ENCODE measurements at places on chromosomes 5 and 9.
A peak's percentile ranks its signal among the peaks of the same experiment; 100 is the strongest.

- no peak for DNase-seq
These were observed 184.8 kb upstream of the TBCA start for GRCh38 chr5:77960863-77961396.

DNA sequence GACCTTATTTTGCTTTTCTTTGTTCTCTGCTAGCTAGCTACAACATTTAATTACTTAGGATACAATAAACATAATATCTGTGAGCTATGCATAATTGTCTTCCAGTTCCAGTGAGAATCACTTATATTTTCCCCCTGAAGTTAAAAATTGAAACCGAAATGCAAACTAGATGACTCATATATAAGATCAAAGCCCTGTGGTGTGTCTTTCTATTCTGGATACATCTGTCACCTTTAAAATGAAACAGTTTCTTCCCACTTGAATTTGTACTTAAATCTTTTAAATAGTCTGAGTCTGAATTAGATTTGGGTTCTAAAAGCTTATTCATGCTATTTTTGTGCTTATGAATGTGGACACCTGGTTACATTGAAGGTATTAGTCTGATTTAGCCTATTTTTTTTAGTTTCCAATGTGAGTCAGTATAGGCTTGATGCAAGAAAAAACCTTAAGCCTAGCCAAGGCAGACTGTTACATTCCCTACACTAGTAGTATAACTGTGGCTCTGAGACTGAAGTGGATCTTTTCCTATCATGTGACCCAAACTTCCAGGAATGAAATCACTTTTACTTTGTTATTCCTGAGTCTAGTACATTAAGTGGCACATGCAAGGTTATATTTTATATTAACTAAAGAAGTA lies 703.5 kb upstream of the RGMB start:
- no peak for DNase-seq

- peak; percentile 56 for DNase-seq
These were observed 248.6 kb upstream of the ANKRD55 start for GRCh38 chr5:56481428-56482357.

DNA sequence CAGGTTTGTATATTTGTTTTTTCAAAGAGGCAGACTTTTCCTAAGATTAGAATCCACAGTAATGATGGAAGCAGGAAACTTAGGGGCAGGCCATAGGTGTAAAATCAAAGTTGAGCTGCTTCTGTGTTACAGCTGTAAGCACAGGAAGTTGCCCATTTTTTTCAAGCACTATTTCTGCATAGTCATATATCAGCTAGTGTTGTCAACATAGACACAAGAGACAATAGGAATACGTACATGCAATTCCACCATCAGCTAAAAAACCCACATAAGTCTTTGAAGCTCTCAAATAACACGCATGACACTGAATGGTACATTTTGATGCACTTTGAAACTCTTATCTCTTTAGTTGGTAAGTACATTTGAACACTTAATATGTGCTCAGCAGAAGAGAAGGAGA lies 20.2 kb upstream of the SMIM15 start:
- no peak for DNase-seq

DNA sequence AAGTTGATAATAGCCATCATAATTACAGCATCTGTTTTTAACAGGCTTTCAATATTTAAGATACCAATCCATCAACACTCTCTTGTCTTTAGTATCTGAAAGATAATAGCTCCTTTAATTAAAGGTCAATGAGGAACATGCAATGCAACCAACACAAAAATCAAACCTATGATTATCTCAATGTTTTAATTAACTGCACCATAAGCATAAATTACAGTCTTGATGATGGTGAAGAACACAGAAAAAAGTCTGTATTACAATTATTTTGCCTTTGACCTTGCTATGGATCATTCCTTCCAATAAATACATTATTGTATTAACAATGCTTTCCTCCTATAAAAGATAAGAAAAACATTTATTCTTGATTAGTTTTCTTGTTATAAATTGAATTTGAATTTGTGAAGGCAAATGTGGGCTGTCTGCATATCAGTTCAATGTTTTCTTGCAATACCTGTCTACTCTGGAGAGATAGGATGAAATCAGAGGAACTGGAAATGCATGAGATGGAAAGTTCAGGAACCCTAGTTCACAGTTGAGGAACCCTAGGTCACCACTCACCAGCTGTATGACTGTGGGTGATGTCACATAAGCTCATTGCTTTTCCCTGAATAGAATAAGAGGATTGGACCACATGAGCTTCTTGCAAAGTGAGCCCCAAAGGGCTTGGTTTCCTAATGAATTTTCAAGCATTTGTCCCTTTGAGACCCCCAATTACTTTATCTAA lies 58.5 kb upstream of the ANXA1 start:
- no peak for DNase-seq

DNA sequence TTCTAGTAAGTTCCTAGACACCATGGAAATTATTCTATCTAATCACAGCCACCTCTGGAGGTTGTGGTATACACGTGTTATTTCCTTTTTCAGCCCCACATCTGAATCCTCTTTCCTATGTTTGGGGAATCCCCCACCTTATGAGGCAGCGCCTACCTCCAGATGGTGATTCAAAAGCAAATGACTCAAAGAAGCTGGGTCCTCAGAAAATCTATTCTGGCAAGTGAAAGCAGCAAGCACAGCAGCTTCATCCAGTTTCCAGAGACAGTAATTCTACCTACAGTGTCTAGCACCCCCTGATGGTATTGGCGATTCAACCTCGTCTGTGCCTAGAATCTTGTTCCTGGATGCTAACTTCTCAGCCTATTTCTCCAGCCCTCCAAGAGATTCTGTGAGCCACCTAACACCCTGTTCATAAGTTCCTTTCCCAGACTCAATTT lies 43.0 kb downstream of the STRBP start:
- no peak for DNase-seq

- DNase-seq: no peak
These were observed 41.1 kb downstream of the DAP start for GRCh38 chr5:10719965-10720364.

DNA sequence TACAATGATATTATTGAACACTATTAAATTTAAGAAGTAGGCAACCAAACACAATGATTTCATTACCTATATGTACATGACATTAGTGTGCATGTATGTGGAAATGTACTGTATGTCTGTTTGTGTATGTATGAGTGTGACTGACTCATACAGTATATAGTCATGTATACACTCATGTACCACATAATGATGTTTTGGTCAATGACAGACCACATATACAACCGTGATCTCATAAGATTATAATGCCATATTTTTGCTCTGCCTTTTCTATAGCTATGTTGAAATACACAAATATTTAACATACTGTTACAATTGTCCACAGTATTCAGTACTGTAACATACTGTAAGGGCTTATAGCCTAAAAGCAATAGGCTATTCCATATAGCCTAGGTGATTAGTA lies 19.7 kb downstream of the SVEP1 start:
- DNase-seq: no peak

GRCh38 chr9:129231022-129231739 lies 53.1 kb upstream of the IER5L start:
- DNase-seq: no peak

- DNase-seq: no peak
These were observed 944.8 kb downstream of the DTWD2 start for GRCh38 chr5:118043531-118043930.

DNA sequence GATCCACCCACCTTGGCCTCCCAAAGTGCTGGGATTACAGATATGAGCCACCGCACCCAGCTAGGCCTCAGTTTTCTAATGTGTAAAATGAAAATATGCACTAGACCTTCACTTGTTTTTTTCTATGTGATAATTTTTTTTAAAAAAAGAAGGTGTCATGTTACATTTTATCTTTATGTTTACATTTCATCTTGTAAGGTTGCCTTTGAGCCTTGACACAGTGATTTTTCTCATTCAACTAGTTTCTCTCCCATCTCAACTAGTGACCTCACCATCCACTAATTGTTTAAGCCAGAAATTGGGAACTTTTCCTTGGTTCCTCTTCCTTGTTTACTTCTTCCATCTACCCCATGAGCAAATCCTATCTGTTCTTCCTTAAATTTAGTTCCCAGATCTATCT lies 21.5 kb downstream of the TMC1 start:
- DNase-seq: no peak

- DNase-seq: no peak
These were observed 21.9 kb downstream of the PTGS1 start for GRCh38 chr9:122392714-122393113.

DNA sequence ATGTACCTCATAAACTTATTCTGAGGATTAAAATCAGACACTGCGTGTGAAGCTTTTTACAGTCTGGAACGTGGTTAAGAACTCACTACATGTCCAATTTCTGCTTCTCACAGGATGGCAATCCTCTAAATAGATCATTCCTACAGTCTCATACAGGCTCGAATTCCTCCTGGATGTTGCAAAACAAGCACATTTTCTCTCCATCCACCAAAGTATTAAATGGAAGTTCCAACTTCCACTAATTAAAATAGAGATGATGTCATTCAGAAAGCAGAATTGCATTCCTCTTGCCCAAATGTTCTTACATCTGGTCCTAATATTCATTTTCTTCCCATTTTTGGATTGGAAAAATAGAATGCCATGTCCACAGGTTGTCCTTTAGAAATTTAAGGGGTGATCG lies 145.5 kb upstream of the PCA3 start:
- no peak for DNase-seq

DNA sequence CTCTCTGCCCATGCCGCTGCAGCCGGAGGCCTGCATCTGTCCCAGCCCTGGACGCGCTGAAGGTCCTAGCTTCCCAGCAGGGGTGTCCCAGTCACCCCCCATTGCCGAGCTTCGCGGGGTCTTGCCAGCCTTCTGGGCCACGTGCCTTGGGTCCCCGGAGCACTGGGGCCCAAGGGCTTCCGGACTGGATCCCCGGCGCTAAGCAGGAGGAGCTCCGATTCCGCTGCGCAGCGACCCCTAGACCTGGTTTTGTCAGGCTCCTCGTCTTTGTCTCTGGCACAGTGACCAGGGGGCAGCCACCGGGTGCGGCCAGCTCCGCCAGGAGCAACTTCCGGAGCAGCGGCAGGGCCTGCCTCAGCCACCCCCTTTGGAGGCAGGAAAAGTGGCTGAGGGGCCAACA lies 3.3 kb upstream of the IRX1 start:
- DNase-seq: no peak

DNA sequence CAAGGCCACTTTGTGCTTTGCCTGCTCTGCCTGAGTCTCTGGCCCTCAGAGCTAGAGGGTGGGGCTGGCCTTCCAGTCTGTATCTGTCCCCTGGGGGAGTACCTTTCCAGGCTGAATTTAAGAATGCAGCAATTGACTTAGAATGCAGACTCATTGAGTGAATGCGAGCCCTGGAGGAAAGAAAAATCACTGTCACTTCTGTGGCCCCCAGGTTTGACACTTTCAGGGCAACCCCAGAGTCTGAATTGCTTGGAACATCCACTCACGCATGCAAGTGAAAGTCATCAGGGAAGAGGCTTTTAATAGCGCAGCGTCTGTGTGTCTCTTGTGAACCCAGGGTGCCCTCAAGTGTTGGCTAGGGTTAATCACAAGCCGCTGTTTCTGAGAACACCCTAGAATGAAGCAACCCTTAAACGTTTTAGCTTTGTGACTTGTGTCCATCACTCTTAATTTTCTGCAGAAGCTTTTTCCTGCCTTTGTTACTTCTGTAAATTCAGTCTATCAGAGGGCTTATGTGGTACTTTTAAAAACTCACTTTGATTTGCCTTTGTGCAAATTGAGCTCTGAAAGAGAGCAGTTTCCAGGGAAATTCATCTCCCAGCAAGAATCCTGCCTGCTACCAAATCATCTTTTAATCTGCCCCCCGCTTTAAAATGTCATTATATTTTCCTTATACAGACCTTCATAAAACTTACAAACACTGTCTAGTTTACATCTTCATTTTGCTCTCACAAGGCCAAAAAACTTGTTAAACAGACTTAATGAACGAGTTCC lies 146.8 kb upstream of the IQGAP2 start:
- DNase-seq: peak; percentile 69

GRCh38 chr9:92423612-92424011 lies 659 bp downstream of the OMD start:
- DNase-seq: no peak

DNA sequence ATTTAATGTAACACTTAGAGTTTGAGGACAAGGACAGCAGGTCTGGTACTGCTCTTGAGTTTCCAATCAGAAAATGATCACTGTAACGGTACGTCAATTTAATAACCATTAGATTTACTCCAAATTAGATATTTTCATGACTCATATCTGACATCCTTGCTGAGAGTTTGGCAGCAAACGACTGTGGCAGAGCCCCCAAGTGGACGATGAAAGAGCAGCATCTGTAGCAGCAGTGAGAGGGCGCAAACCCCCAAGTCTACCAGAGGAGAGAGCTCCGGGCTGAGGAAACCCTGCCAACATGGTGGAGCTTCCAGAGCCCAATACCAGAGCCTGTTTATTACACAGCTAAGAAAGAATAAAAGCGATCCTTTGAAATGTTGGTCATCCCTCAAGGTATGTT lies 73.2 kb upstream of the EPB41L4A start:
- no peak for DNase-seq

DNA sequence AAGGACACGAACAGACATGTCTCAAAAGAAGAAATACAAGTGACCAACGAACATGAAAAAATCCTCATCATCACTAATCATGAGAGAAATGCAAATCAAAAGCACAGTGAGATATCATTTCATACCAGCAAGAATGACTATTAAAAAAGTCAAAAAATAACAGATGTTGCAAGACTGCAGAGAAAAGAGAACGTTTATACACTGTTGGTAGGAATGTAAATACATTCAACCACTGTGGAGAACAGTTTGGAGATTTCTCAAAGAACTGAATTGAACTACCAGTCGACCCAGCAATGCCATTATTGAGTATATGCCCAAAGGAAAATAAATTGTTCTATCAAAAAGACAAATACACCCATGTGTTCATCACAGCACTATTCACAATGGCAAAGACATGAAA lies 45.7 kb downstream of the FXN start:
- DNase-seq: no peak

DNA sequence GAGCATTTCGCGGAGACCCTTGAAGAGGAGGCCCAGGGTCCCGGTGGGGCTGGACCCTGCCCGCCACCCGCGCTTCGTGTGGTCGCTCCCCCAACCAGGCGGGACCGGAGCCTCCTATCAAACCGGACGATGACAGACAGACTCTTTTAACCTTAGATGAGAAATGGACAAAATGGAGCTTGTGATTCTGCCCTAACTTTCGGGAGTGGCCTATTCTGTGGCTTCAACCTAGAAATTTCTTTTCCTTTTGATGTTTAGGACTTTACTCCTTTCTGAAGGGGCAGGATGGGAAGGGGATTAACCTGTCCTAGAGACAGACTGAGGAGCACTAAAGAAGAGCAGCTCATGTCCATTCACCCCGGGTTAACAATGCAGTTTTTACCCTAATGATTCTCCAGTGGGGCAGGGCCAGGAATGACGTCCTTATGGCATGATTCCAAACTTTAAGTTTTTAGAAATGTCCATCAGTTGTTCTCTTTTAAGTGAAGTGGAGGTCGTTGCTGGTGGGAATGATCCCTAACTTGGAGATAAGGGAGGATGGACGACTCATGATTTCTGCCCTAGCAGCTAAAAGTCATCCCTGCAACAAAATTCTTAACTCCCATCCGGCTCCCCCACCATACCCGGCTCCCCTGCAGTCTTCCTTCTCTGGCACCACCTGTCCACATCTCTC lies 1.0 kb downstream of the NIPSNAP3A start:
- peak; percentile 28 for DNase-seq

GRCh38 chr9:122109035-122109813 lies 16.1 kb upstream of the TTLL11 start:
- DNase-seq: no peak

Data from cerebellum (tissue), 4 donors.